Brain (organoid and tissue), 16 donors: ENCODE measurements at places on chromosomes 1 and 21. TPM values are rescaled to one million over a fixed set of nuclear protein-coding genes. Genes with fewer than 3 reads are reported as not detected.

The SYTL1 gene
- 24.1 TPM for polyA plus RNA-seq

The SIK1 gene
- polyA plus RNA-seq = 5.0 TPM

The IVL gene
- not detected for polyA plus RNA-seq

GRCh38 chr1:117985239-117985638 is 55.7 kb downstream of the WDR3 start:
- DNase-seq = no peak

GRCh38 chr1:5765997-5766913 is 226.0 kb downstream of the NPHP4 start:
- no peak for DNase-seq

DNA sequence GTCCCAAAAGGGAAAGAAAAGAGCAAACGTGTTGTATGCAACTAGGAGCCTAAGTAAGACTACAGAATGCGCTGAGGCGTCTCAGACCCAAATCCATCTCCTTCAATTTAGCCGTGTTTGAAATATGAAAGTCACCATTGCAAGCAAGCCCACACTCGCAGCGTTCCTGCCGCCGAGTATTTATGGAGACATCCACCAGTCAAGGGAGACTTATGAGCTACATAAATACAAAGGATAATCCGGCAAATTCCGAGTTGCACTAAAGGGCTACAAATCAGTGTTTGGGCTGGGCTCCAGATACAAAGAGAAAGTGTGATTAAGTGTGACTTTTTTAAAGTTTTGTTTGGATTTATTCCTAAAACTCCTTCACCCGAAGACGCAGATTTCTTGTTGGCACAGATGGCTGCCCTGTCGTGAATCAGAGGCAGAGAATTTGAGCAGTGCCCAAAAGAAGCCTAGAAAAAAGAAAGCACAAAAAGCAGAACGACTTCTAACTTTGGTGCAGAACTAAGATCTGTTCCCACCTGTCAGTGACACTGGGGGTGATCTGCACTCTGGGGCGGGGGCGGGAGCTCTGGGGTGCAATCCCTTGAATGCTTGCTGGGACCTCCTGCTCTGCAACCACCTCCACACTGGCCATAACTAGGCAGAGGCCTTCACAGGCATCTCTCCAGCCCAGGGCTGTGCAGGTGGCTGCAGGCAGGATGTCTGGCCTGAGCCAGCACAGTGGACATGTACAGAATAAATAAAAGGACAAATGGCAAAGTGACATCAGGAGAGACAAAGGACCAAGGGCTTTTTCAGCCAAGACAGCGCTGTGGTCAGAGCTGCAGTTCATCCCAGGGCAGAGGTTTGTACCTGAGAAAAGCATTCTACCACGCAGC is 489.7 kb downstream of the NPHP4 start:
- DNase-seq = peak; percentile 58

DNA sequence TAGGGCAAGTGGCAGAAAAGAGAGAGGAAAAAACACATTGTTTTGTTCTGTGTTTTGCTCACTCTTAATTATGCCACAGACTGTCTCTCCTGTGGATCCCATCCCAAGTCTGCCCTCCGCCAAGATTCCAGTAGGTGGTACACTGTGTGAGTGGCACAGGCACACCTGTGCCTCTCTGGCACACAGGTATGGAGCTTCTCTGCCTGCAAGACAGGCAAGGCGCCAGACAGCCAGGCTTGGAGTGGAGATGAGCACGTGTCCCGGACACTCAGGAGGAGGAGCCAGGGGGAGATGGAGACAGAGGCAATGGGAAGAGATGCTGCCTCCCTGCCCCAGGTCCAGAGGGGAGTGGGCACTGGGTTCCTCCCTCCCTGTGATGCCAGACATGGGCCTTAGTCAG is 6.5 kb upstream of the GRIK3 start:
- peak; percentile 50 for DNase-seq

GRCh38 chr1:235820061-235820460 is 46.6 kb downstream of the LYST start:
- DNase-seq = no peak

DNA sequence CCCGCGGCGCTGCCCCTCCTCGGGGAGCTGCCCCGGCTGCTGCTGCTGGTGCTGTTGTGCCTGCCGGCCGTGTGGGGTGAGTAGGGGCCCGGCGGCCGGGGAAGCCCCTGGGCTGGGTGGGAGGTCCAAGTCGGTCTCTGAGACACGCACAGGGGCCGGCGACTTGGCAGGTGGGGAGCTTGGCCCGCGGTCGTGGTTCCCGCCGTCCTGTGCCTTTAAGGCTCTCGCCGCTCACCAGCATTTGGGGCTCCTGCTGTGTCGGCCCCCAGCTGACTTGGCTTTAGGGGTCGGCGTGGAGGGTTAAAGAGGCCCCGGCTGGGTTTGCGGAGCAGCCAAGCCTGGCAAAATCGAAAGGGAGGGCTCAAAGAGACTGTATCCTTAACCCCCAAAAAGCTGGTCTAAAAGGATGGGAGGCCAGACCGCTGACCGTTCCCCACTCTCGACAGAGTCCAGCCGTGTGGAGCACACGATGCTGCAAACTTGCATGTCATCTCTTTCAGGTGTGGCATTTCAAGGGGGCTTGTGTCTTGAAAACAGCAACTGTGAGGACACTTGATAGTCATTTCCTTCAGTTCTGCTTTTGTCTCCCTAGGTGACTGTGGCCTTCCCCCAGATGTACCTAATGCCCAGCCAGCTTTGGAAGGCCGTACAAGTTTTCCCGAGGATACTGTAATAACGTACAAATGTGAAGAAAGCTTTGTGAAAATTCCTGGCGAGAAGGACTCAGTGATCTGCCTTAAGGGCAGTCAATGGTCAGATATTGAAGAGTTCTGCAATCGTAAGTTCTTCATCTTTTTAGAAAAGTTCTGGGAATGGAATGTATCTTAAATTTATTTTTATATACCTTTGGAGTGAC is 540 bp downstream of the CD55 start:
- peak; percentile 39 for DNase-seq

DNA sequence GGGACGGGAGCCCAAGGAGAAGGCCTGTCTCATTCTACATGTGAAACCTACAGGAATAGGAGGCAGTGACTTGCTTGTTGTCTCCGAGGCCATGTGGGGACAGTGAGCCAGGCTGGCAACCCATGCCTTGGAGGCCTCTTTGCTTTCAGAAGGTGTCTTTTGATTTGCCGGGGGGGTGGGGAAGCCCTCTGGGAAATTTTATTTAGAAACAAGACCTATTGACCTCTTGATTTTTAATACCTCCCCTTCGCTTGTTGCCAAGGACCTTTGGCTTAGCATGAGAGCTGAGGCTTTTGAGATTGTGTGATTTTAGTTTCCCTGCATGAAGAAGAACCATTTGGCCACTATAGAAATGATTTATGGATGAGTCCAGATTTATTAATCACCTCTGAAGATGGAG is 4.1 kb downstream of the ARMH1 start:
- DNase-seq = no peak

DNA sequence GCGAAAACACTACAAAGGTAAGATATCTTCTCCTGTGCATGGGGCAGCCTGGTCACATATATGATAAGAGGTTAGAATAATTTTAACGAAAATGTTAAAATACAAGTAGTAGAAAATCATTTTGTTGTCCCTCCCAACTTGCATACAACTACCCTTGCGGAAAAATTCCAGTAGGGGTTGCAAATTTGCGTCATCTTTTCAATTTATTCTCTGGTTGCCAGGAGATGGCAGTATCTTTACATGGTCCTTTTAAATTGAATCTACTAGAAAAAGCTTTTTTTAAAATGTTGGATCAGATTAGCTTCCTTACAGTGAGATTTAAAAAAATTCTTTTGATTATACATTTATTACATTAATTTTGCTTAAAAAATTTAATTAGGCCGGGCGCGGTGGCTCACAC is 10.9 kb downstream of the S100PBP start:
- DNase-seq = peak; percentile 78
